Gastroesophageal sphincter (tissue), 4 donors: ENCODE measurements at places on chromosomes 3 and 15. TPM values are rescaled to one million over a fixed set of nuclear protein-coding genes. Genes with fewer than 3 reads are reported as not detected.

The ANKRD34C gene
- not detected for total RNA-seq

The SLC28A1 gene
- not detected for total RNA-seq

The ZKSCAN7 gene
- total RNA-seq: 6.1 TPM

The MSL2 gene
- total RNA-seq: 34.3 TPM

The STAC gene
- 12.9 TPM for total RNA-seq

The SUCLG2 gene
- 68.5 TPM for total RNA-seq

The OCA2 gene
- total RNA-seq: 2.0 TPM

The FOXL2 gene
- not detected for total RNA-seq

The ZCWPW2 gene
- 9.8 TPM for total RNA-seq

GRCh38 chr3:64122476-64122875, 99.2 kb upstream of the PSMD6 start:
- ATAC-seq: peak; percentile 34

DNA sequence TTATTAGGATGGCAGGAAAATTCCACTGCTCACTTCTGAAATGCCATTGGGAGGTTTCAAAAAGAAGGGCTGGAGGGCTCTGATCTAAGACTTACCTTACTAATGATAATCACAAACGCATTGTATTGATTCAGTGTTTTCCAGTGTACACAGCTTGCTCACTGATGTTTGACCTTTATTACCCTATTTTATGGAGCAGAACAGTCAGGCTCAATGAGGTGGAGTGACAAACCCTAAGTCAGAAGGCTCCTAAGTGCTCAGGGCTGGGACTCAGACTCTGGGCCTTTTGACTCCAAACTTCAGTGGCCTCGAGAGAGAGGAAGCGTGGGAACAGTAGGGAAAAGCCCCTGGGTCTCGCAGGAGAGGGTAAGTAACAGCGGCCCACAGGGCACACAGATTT, 20.3 kb upstream of the RAD18 start:
- no peak for ATAC-seq

DNA sequence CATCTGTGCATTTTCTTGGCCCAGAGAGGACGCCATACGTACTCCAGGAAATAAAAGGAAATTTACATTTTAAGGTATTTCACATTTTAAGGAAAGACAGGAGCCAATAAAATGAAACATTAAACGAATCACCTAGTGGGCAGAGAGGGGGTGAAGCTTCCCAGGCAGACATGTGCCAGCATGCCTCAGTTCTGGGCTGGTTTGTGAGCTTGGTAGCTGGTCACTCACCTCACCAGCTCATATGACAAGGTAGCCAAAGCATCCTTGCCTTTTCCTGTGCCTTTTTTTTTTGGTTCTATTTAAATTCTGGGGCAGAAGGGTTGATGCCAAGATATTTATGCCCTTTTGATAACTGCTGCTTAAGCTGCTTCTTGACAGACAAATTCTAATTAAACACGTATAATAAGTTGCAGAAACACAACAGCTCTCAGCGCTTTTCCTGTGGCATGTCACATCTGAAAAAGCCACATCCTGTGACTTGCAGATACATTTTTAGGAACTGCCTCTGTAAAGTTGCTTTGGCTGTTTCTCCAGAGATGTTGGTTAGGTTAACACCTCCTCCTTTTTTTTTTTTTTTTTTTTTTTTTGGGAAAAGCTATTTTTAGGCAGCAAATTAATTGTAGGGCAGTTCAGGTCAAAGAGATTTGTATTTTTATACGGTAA, 218.6 kb downstream of the PDCD6IP start:
- ATAC-seq: no peak

DNA sequence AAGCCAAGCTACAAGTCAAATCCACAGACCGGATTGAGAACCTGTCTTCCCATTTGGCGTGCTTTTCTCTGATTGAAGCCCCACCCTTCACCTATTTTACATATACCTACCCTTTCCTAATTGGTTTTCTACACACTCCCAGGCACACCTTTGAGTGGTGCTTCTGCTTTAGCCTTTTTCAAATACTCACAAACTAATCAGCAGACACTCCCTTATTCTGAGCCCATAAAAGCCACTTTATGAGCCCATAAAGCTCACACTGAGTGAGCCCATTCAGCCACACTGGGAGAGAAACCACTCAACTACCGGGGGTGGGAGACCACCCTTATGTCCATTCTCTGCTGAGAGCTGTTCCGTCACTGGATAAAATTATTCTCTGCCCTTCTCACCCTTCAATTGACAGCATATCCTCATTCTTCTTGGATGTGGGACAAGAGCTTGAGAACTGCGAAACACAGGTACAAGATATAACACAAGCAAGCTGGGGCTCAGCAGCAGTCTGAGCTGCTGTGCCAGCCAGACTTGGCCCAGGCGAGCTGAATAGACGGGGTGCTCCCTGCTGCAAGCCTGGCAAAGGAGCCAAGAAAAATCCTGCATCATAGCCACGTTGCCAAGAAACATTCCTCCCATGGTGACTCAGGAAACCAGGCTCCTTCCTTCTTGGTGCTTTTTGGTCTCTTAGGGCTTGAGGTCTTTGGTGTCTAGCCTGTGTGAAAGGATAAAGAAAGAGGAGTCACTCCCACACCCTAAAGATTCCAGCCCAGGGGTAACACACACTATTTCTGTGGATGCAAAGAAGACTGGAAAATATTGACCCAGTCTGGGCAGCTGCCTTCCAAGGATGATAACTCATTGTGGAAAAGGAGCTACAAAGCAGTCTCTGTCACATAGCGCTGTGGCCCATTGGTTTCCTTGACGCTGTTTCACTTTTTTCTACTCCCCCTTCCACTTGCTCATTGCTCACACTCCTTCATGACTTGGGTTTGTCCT, 609.7 kb downstream of the MCTP2 start:
- peak; percentile 43 for ATAC-seq

- no peak for ATAC-seq
Observed at GRCh38 chr3:62556121-62556815, 182.9 kb upstream of the FEZF2 start.

- ATAC-seq: no peak
Observed at GRCh38 chr3:78900426-78900825, 867.4 kb downstream of the ROBO1 start.

DNA sequence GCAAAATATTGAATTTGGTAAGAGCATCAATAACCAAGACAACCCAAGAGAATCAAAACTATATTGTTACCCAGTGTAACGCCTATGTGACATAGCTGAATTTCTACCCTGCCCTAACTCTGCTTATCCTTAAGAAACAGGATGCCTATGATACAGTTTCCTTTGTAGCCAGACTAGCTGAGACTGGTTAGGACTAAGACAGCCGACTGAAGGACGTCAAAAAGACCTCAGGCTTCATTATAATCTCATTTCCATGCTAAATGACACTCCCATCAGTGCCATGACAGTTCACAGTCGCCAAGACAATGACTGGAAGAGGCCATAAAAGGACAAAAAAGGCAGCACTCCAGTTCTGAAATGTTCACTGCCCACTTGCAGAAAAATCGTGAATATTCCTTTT, 66.8 kb downstream of the GBE1 start:
- ATAC-seq: no peak

DNA sequence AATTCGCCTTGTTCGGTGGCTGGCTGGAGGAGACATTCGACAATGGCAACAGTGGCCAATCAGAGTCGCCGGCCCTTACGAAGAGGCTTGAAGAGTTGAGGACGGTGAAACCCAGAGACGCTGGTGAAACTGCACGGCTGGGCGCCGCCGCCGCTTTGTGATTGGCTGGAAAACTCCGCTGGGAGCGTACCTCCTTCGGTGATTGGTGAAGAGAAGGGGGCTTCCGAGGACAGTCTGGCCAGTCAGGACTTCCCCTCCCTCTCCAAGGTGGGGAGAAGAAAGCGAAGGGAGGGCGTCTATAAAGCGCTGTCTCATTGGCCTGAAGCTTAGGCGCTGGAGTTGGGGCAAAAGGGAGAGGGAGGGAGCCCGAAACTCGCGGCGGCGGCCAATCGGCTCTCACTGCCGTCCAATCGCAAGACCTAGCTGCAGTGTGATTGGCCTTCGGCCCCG, 554 bp upstream of the GSK3B start:
- ATAC-seq: peak; percentile 91

- ATAC-seq: no peak
Observed at GRCh38 chr3:155880286-155880685, 9.8 kb downstream of the GMPS start.

GRCh38 chr15:70147178-70147760, 49.6 kb upstream of the TLE3 start:
- ATAC-seq: no peak

- ATAC-seq: peak; percentile 37
Observed at GRCh38 chr15:78000091-78000926, 77.2 kb downstream of the TBC1D2B start.

DNA sequence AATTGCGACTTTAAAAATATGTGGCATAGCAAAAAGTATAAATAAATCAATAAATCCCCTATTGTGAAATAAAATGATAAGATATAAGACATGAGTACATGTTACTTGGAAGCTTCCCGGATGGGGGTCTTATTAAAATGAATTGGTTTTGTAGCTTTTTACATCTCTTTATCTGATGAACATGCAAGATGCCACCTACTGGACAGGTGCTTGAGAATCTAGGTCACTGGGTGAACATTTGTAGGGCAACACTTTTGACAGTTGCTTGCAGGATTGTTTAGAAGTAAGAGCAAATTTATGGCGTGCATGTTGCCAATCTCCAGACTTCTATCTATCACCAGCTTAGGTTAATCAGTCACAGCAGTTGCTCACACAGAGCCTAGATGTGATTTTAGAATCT, 362.7 kb upstream of the SUCLG2 start:
- ATAC-seq: no peak

GRCh38 chr15:92161039-92161670, 232.5 kb upstream of the ST8SIA2 start:
- no peak for ATAC-seq

- no peak for ATAC-seq
Observed at GRCh38 chr15:89401631-89402517, 67.2 kb upstream of the POLG start.

- ATAC-seq: no peak
Observed at GRCh38 chr3:906739-907138, 186.1 kb upstream of the CNTN6 start.

- ATAC-seq: no peak
Observed at GRCh38 chr15:26889298-26889898, 22.5 kb downstream of the GABRA5 start.

GRCh38 chr3:159443266-159443665, 545.4 kb upstream of the IL12A start:
- ATAC-seq: no peak

DNA sequence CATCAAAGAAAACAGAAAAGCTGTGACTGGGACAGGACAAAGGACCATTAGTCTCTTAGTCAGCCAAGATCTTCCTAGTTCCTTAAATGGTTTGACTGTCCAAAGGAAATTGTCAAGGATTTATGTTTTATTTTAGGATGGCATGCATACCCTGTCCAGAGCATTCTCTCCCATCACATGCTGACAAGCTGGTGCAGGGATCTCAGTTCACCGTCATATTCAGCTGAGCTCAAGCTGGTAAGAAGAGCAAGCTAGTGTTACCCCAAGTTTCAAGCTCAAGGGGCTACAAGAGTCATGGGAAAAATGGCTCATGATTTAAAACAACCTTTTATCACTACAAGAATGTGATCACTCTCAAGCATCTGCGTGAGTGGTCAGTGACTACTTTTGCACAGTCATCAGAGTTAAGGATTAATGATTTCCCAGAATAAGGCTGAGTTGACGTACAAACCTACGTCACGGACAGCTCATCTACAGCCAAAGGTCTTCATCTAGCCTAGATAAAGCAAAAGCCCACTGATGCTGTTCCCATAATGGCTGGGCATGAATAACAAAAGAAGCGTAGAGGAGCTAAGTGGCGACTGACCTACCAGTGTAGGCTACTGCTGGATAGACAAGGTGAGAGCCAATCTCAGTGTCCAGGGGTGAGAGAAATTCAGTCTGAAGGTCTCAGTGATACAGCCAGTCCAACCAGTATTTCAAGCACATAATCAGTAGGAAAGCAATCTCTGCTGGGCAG, 157.5 kb downstream of the GABRB3 start:
- no peak for ATAC-seq

DNA sequence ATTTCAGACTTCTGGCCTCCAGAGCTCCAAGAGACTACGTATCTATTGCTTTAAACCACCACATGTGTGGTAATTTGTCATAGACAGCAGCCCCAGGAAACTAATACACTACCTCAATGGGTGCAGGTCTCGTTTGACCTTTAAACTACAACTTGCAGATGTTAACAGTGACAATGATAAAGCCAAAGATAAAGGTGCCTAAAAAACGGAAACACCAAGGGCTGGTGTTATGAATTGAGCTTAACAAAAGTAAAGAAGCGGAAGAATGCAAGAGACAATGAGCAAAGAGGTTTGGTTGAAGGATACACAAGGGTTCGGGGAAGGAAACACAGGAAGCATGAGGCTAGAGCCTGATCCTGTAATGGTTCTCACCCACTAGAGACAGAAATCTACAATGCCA, 50.8 kb downstream of the RFTN1 start:
- ATAC-seq: no peak

DNA sequence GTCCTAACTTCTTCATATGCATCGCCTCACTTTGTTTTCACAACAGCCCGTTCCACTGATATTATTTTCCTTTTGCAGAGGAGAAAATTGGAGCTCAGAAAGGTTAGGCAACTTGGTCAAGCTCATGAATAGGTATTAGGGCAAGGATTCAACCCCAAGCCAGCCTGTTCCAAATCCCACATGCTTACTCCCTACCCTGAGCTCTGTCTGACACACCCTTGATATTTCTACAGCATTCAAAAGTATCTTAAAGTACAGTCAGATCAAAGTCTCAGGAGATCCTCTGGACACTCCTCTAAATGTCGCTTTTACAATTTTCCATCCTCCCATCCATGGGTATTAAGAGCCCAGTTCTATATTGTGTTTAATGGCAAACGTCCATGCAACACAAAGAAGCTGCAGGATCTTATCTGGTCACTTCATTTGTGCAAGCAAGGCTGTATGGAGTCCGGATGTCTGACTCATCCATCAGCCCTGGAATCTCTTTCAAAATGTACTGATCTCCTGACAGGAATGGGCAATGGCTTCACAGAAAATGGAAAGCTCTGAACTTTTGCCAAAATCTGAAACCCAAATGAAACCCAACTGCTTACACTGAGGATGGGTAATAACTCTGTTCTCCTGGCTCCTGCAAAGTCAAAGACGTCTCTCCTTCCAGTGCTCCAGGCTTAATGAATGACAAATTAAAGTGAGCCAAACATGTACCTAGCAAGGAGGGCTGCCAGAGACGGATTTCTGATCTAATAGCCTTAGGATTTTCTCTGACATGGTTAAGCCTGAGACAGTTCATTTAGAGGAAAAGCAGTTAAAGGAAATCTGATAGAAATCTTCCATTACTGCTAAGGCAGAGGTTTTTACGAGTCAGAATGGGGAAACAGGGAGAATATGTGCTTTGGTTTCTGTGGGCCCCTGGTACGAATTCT, 230.9 kb upstream of the RORA start:
- ATAC-seq: no peak

DNA sequence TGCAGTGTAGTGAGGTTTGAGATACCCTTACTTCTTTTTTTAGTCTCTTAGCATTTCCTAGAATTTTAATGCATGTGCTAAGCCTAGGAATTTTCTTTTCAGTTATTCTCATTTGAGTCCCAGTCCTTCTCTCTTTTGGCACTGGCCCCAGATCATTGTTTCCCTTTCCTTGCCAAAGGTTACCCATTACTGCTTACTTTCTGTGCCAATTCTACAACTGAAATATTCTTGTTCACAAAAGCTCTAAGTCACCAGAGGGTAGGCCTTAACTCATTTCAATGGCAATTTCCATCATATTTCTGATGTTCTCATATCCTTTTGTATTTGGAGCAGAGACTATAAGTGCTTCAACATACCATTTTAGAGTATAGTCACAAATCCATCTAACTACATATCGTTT, 199.6 kb upstream of the CBLB start:
- no peak for ATAC-seq

GRCh38 chr3:187737368-187738070, 7.7 kb downstream of the BCL6 start:
- ATAC-seq: peak; percentile 7

GRCh38 chr3:115098354-115099073, 48.6 kb downstream of the ZBTB20 start:
- no peak for ATAC-seq
